ENCODE measurements at places on chromosomes 5 and 9.

DNA sequence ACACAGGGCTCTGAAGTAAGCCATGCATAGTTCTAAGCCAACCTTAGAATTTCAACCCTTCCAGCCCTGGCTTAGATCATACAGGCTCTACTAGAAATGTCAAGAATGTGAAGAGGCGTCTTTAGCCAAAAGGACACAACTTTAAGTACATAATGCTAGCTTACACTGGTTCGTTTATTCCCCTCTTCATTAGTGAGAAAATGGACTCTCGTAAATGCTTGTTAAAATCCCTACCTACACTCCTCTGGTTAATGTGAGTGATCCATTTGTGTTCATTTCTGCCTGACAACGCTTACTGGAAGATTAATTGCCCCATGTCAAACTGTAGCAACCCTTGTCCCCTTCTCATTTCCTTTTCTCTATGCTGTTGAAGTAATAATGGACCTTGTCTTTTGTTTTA is 149.3 kb upstream of the POU5F2 start:
- peak; percentile 13 for DNase-seq

- no peak for DNase-seq
Observed at GRCh38 chr5:31192442-31192841, 1.0 kb upstream of the CDH6 start.

DNA sequence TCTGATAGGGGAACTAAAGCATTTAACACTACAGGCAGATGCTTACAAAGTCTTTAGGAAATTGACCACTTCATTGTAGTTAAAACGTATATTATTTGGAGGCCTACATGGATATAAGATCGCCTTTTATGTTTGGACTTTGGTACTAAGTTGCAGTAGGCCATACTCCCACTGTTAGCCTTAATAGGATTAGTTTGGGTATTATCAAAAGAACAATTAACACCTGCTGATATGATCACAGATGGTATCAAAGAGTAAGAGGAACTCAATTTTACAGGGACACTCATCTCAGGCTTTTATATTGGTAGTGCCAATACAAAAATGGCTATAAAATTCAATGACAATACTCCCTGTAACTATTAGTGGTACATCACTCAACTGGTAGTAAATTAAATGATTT is 1183.0 kb downstream of the MAT2B start:
- DNase-seq: no peak

DNA sequence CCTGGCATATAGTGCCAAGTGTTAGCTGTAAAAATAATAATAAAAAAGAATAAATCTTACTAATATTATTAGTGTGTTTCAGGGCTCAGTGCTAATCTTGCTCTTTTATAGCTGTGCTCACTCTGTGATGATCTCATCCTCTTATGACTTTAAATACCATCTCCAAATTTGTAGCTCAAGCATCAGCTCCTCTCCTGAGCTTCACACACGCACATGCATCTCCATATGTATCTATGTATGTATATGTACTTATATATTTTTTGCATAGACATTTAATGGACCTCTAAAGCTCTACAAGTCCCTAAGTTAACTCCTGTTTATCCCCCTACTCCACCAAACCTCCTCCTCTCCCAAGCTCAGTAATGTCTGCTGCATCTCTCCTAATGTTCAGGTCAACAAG is 170.8 kb upstream of the NR3C1 start:
- no peak for DNase-seq

GRCh38 chr9:110125763-110126351 is 82.1 kb downstream of the C9orf152 start:
- DNase-seq: no peak

- DNase-seq: no peak
Observed at GRCh38 chr9:136774416-136775045, 10.2 kb upstream of the LCN15 start.
